NCI-H1694 (cell line): ENCODE measurements at places on chromosomes 4 and X.

DNA sequence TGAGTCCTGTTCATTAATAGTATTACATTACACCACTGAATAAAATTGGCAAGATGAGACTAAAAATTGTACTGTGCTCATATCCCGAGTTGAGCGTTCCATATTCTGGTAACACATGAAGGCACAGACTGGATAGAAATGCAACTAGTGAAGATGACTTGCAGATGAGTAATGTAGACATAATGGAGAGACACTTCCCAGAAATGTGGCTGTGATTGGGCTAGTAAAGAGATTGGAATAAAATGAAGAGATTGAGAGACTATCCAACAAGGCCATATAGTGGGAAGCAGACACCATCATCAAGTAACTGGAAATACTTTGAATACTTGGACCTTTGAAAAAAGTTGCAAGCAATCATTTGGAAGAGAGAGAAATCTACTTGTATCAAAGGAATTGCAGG, 77.3 kb downstream of the DCAF8L1 start:
- no peak for DNase-seq

- no peak for DNase-seq
These were observed at the start of gene CXCL13 for GRCh38 chr4:77605210-77605902. Gene CXCL13 (plus strand): TSS chr4:77605820. CDS start chr4:77605866, 46 bp downstream.

GRCh38 chrX:40152741-40153344, 55.1 kb upstream of the BCOR start:
- no peak for DNase-seq

DNA sequence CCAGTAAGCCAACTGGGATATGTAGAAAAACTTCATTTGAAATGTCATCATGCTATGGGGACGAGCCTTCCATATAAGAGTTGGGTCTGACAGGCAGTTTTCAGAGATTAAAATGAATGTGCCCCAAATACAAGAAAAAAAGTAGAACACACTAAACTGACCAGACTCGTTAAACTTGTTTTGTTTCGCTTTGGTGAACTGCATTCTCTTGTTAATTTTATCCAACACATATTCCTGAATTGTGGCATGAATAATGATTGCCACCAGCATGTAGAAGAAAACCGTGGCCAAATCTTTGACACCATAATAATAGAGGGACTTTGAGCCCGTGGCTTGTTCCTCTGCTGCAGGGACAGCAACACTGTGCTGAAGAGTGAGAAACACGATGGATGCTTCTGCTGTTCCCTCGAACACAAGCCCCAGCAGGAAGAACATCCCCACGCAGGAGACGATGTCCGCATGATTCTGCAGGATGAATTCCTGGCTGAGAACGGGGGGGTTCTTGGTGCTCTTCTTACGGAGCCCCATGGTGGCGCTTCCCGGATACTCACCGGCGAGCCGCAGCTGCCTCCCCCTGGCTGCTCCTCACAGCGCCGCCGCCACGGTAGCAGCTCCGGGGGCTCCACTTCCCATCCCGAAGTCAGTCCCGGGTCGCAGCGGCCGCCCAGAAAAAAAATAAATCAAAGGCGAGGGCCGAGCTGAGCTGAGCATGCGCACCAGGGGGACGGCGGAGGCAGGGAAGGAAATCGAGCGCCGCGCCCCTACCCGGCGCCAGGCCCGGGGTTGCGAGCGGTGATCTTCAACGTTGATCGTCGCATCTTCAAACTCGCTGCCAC, at the start of gene TRAM1L1:
TSS of gene TRAM1L1 (minus strand) at position 711 of the 836 bp plus-strand sequence. CDS start at position 528, 183 bp downstream.
- peak; percentile 59 for DNase-seq

DNA sequence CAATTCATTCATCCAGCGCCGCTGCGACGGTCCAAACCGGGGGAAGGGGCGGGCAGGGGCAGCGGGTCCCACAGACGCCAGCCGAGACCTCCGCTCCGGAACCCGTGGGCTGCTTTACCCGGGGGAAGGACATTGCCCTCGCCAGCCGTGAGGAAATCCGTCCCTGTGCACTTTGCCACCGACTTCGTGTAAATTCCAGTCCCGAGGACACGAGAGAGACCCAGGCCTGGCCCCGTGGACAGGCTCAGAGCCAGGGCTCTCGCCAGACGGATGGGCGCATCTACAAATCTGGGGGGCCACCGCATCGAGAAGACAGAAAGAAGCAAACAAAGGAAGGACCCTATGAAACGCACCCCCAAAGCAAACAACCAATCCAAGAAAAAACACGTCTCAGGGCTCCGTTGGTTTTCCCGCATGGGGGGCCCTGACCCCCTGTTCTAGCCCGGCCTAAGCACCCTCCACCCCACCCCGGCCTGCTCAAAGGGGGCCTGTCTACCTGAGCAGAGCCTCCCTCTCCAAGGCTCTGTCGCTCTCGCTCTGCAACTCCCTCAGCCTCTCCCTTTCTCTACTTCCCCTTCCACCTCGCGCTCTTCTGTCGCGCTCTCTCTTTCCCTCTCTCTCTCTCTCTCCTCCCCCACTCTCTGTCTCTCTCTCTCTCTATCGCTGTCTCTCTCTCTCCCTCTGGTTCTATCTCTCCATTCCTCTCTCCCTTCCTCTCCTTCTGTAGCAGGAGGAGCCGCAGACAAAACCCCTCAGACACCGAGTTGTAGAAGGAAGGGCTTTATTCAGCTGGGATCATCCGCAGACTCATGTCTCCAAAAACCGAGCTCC, 11.3 kb downstream of the FRG2 start:
- no peak for DNase-seq

- DNase-seq = no peak
These were observed 4.5 kb downstream of the ACSL1 start for GRCh38 chr4:184821242-184821641.

DNA sequence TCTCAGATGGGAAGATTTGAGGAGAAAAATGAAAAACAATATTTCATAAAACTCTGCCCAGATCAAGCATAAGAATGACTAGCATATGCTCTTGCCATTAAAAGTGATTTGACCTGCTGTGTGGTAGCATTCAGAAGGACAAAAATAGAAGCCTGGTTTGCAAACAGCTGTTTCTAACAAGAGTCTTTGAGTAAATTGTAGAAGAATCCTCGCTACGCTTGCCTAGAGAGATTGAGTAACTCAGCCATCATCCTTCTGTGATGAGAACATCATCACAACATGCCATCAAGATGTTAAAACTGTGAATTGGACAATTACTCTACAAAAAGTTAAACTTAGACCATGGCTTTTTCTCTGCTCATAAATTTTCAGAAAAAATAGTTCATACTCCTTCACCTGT, 168.9 kb upstream of the PUDP start:
- DNase-seq = no peak

DNA sequence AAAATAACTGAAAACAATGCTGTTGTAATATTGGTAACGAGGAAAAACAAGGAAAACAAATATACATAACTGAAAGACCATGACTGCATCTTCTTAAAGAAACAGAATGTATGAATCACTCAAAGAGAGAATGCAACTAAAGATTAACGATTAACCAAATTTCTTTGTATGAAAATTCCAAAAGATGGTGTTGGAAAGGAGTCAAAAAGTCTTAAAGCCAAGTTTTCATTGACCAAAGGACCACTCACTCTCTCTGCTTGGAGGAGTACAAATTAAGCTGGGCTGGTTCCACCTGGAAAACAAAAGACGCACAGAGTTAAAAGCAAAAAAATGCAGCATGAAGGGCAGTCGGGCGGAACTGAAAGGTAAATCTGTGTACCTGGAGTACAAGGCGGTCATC, 1.8 kb downstream of the DCAF12L1 start:
- DNase-seq = no peak

DNA sequence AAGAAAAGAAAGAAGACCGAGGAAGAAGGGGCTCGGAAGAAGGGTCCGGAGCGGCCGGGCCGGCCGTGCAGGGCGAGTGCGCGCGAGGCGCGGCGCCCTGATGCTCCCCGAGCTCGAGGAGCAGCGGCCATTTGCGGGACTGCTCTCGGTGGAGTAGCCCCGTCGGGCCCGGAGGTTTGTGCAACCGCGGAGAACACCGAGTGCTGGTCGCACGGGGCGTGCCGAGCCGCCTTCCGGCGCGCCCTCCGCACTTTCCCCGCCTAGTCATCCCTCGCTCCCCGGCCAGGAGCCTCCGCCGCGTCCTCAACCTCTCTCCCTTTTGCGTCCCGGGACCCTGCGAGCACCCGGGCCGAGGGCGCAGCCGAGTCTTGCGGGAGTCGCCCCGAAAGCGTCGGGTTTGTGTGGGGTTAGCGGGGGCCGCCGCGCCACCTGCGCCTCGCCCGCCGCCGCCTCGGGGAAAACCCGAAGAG, 127.4 kb downstream of the LAS1L start:
- no peak for DNase-seq

GRCh38 chr4:151658959-151659600, 101.7 kb downstream of the GATB start:
- DNase-seq = no peak

- no peak for DNase-seq
These were observed 34.7 kb upstream of the SORCS2 start for GRCh38 chr4:7157666-7158065.

DNA sequence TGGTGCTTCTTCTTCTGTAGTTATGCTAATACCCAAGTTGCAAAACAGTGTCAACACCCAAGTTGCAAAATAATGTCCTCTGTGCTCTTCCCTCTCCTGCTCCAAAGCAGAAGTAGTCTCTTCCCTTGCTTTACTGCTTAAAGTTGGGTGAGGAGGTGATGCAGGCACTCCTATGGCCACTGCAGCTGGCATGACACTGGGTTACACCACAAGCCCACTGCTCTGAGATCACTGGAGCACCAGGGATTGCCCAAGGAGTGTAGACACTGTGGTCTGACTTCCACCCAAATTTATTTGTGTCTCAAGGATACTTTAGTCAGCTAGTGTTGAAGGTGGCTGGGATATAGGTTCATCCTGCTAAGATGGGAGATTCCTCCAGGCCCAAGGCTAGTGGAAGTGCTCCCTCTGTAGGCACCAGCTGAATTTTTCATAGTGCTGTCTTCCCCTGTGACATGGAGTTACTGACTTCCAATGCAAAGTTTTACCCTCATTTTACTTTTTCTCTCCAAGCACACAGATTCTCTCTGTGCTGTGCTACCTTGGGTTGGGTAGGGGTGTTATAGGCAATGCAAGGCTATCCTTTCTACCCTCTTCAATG, 196.2 kb upstream of the TENT5D start:
- no peak for DNase-seq

- no peak for DNase-seq
These were observed 39.8 kb upstream of the RBM47 start for GRCh38 chr4:40669504-40669903.

- no peak for DNase-seq
These were observed 29.3 kb upstream of the LRAT start for GRCh38 chr4:154714339-154715040.

GRCh38 chrX:13469963-13470684, 99.3 kb upstream of the EGFL6 start:
- no peak for DNase-seq

- DNase-seq = no peak
These were observed 139.7 kb downstream of the TENM3 start for GRCh38 chr4:182382941-182383340.

DNA sequence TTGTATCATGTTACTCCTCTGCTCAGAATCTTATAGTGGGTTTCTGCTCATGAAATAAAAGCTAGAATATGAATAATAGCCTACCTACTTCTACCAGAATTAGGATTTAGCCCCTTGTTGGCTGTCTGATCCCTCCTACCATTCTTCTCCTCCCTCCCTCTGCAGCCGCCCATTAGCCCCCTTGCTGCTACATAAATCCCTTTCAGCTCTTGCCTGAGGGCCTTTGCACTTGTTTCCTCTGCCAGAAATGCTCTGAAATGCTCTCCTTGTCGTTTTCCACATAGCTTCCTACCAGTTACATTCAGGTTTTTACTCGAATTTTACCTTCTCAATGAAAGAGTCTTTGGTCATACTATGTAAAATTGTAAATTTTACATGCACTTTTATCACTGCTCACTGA, 159.2 kb downstream of the ADGRL3 start:
- DNase-seq = no peak

DNA sequence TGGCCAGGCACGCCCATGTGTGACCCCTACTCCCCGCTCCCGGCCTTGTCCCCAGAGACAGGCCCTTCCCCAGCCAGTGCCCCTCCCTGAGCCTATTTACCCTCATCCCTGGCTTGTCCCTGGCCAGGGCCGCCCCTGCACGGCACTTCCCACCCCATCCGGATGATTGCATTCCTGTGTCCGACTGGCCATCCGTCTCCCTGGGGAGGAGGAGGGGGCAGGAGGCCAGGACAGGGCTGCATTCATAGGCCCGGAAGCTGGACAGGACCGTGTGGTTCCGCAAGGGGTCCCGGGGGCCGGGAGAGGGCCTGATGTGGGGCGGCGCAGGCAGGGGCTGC, 22.8 kb downstream of the CTBP1 start:
- DNase-seq = no peak

DNA sequence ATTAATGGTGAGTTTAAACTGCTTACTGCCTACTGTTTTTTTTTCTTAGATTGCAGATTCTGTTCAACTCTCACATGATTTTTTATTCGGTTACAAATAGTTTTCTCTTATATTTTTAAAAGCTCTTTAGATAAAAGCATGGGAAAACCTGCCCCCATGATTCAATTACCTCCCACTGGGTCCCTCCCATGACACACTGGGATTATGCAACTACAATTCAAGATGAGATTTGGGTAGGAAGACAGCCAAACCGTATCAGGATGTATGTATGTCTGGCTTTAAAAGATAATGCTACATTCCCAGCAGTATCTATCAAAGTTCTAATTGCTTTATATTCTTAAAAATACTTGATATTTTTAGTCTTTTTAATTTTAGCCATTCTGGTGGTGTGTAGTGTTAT, 131.5 kb downstream of the JADE1 start:
- no peak for DNase-seq

- DNase-seq = no peak
These were observed 594.7 kb upstream of the GALNT7 start for GRCh38 chr4:172573899-172574298.

GRCh38 chrX:44784241-44784640, 59.6 kb upstream of the DUSP21 start:
- no peak for DNase-seq

DNA sequence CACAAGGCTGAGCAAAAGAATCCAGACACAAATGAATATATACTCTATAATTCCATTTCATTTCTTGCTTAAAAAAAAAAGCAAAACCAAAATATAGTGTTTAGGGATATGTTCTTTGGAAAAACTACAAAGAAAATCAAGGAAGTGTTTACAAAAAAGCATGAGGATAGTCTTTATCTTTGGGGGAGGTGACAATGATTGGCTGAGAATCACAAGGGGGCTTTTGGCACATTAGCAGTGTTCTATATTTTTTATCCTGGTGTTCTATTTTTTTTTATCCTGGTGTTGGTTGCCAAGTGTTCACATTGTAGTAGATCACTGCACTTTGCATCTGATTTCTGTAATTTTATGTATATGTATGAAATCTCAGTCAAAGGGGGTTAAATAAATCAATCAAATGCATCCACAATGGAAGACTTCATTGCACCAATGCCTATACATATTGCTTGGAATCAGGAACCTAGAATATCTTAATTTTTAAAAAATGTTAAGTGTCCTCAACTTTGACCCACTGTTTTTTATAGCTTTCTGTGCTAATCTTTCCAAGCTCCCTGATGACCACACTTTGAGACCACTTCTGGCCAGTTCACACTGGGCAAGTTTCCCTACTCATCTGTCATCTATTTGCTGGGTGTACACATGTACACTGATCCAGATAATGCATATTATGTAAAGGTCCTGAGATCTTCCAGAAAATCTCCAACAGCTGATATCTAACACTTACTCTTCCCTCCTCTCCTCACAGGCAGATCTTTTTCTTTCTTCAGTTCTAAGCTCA, 3.7 kb downstream of the TBC1D9 start:
- DNase-seq = no peak
